Activated naive CD8-positive, alpha-beta T cell treated with anti-CD3 and anti-CD28 coated beads, Interleukin-2, amount 10 ng/mL, durations not matched to agents 7 days and 5 days (primary cell): ENCODE measurements at places on chromosomes 13 and 19.

DNA sequence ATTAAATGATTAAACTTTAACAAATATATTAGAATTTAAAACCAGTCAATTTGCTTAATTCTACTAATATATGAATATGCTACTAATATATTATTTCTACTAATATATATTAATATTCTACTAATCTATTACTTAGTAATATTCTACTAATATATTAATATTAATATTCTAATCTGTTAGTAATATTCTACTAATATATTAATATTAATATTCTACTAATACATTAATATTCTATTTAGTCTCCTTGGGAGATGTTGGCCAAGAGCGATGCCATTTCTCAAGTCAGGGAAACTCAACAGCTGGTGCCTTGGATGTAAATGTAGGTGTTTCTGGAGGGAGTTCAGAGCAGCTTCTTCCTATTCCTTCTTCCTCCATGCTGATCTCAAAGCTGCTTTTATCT, 259.2 kb upstream of the TMTC4 start:
- no peak for DNase-seq

- DNase-seq: no peak
These were observed 107.9 kb downstream of the RGCC start for GRCh38 chr13:41565216-41565615.

- DNase-seq: no peak
These were observed 90.2 kb downstream of the GPC6 start for GRCh38 chr13:93316841-93317240.

- no peak for DNase-seq
These were observed 7.5 kb downstream of the KLF16 start for GRCh38 chr19:1855828-1856255.

- no peak for DNase-seq
These were observed 124.1 kb downstream of the CRYL1 start for GRCh38 chr13:20401531-20401930.

- DNase-seq: no peak
These were observed 18.1 kb upstream of the HSPH1 start for GRCh38 chr13:31179754-31180153.

- no peak for DNase-seq
These were observed 158.5 kb upstream of the KL start for GRCh38 chr13:32857689-32858088.

DNA sequence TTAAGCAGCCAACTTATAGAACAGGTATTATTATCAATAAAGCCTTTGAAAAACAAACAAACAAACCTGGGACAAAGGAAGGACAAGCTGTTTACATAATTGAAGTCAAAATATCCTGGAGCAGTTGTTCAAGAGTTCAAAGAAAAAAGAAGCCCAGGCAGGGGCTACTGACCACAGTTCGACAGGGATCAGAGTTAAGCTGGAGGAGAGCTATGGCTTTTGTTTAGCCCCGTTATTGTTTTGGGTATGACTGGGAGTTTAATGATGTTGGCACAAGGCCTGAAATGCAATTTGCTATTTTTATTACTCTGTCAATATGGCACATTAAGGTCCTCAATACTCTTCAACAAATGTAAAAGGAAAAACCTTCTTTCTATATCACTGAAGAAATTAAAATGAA, 624.4 kb upstream of the KLHL1 start:
- DNase-seq: no peak
